ENCODE measurements at places on chromosomes 6 and 20.

DNA sequence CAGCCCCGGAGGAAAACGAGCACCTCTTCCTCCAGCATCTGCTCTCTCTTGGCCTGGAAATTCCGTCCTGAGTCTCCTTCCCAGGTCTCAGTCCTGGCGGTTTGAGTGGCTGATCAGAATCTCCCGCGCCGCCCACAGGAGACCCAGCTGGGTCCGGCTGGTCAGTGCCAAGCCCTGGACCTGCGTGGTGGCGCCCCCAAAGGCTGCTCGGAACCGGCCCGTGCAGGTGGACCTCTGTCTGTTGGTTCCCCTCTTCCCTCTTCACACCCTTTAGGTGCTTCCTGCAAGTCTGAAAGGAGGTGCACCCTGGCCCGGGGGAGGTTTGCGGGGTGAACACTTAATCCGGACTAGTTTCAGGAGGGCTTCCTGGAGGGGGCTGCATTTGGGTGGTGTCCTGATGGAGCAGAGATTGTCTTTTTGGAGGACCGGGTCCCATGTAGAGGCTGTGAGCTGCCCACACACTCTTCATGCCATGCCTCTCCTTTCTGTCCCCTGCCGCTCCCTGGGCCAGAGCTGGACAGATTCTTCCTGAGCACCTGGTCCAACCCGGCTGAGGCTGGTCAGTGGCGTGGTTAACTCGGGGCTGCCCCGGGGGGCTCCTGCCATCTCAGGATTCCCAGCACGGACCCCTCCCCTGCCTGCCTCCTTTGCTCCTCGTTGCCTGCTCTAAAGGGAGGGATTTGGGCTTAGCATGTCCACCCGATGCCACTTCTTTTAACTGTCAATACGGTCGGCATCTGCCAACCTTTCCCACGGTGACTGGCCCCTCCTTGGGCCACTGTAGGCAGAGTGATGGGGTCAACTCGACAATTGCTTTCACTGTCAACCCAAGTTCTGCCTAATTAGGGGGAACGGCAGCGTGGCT is 16.5 kb upstream of the BHLHE23 start:
- DNase-seq = no peak

DNA sequence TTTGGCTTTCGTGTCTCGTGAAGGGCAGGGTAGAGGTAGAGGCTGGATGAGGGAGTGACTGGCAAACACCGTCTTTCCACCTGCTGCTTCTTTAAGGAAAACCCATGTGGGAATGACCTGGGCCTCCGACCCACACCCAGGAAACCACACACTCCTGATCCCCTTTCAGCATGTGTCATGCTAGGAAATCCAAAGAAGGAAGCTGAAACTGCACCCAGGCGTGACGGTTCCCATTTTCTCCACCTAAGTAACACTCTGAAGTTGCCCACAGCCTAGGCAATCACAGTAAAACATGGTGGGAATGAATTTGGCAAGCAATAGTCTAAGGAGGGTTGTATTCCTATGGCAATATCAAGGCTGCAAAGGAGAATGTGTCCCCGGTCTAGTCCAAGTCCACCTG is 538.4 kb upstream of the NOX3 start:
- no peak for DNase-seq

DNA sequence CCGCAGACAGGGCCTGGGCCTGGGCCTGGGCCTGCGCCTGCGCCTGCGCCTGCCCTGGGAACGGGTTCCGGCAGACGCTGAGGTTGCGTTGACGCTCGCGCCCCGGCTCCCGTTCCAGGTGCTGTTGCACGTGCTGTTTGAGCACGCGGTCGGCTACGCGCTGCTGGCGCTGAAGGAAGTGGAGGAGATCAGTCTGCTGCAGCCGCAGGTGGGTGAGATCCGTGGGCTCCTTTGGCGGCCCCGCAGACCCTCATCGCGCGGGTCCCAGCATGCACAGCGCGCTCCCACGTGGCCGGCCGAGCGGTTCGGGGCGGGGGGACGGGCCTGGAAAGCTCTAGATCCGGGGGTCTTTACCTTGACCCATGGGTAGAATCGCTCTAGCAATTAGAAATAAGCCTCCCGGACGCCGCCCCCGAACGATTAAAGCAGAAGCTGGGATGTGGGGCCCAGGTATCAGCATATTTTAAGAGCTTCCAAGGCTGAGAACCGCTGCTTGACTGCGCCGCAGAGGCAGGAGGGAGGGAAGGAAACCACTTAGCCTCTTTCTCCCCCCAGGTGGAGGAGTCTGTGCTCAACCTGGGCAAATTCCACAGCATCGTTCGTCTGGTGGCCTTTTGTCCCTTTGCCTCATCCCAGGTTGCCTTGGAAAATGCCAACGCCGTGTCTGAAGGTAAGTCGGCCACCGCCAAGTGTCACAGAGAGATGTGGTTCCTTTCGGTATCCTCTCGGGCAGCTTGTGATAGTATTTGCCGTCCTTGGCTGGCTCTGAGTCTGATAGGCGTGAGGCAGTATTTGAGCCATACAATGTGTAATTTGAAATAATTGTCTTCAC is 508 bp downstream of the NOP56 start:
- peak; percentile 37 for DNase-seq

DNA sequence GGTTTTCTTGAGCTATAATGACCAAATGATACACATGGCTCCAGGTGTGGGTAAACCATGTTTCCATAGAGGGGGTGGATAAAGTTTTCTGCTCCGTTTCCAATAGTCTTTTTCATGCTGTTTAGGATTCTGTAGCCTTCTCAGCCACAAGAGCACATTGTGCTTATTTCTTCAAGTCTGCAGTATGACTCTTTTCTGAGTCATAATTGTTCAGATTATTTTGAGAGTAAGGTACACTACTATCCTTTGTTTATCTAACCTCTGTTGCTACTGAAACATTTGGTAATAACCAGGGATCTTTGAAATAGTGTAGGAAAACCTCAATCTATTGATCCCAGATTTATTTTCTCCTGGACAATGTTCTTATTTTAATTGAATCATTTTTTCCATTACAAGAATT is 247.9 kb upstream of the BMP2 start:
- no peak for DNase-seq
